ENCODE measurements at places on chromosomes 16 and 17.

DNA sequence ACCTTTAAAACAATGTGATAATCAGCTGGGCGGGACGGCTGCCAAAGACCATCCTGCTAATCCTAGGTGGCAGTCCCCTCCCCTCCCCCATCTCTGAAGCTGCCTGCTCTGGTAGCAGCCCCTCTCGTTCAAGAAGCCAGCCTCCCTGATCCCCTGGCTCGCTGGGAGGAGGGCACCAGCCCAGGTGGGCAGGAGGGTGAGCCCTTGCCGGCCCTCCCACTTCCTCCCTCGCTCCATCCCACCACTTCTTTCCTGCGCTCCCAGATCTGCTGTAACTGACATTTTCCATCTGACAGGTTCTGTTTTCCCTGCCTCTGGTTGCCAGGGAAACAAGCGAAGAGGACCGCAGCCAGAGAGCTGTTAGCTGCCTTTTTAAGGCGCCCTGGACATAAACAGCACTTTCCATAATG is 155.7 kb upstream of the TNRC6C start:
- DNase-seq: no peak

DNA sequence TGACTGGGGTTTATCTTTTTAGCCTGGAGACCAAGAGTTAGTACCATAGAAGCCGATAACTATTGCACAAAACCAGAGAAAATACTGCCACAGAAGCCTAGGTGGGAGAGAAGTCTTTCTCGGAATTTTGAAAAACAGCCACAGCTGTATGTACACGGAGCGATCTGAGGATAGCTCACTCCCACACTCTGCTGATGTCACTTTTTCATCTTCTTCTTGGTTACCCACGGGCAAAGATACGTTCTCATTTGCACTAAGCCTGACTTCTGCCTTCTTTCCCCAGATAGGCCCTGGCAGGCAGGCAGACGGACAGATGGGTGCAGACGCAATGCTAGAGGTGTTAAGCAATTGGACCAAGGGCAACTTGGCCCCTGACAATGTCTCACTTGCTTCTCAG is 9.1 kb upstream of the CBX4 start:
- DNase-seq: no peak

- no peak for DNase-seq
Measured at GRCh38 chr17:34182036-34182803, 72.9 kb upstream of the CCL2 start.

DNA sequence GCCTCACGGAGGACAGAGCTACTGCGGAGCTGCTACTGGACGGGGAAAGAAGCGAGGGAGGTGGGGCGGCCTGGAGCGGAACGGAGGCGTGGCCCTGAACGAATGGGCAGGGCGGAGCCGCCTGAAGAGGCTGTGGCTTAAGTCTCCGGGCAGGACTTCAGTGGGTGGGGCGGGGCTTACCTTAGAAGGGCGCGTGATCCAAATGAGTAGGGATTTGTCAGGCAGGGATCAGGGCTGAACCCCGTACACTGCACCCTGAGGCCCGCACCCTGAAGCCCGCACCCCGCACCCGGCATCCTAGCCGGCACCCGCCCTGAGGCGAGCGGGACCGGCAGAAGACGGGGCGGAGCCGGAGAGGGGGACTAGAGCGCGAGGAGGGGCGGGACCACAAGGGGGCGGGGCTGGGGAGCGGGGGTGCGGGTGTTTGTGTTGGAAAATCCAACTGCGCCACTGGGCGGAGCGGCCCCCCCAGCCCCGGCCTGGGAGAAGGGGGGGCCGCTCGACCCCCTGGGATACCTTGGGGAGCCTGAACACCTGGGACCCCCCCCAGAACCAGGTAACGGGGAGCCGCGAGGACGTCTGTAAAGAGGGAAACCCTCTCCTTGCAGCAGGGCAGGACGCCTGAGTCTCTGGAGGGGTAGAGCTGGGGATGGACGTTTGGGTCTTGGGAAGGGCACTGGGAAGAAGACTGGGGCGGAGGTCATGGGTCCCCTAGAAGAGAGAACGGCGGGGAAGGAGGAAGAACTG is at the start of gene KDM6B:
KDM6B (plus strand) TSS at position 423 of the 747 bp plus-strand sequence. CDS start 11,338 bp downstream, outside the sequence.
- peak; percentile 96 for DNase-seq

DNA sequence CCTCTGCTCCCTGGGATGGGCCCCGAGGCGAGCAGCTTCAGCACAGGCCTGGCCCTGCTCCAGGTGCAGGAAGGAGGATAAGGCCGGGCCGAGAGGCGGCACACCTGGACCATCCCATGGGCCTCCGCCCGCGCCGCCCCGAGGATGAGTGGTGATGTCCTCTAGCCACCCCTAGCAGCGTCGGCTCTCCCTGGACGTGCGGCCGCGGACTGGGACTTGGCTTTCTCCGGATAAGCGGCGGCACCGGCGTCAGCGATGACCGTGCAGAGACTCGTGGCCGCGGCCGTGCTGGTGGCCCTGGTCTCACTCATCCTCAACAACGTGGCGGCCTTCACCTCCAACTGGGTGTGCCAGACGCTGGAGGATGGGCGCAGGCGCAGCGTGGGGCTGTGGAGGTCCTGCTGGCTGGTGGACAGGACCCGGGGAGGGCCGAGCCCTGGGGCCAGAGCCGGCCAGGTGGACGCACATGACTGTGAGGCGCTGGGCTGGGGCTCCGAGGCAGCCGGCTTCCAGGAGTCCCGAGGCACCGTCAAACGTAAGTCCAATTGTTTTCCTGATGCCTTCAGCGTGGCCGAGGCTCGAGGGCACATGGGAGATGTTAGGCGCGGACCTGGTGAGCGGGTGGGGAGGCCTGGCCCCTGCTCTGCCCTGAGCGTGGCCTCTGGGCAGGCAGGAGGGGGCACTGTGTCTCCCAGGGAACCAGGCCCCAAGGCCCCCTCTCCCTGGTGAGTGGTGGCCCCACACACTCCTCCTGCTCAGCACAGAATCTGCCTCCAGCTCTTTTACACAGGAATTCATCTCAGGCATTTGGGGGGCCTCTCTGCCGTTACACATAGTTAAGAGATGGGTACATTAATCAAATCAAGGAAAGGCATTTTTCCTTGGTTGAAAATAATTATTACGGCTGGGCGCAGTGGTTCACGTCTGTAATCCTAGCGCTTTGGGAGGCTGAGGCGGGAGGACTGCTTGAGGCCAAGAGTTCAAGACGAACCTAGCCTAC is 855 bp downstream of the TMEM204 start:
- DNase-seq: no peak

GRCh38 chr17:78862073-78863023 is 21.7 kb upstream of the USP36 start:
- DNase-seq: peak; percentile 83

GRCh38 chr17:49170216-49170615 is 37.6 kb downstream of the B4GALNT2 start:
- no peak for DNase-seq

DNA sequence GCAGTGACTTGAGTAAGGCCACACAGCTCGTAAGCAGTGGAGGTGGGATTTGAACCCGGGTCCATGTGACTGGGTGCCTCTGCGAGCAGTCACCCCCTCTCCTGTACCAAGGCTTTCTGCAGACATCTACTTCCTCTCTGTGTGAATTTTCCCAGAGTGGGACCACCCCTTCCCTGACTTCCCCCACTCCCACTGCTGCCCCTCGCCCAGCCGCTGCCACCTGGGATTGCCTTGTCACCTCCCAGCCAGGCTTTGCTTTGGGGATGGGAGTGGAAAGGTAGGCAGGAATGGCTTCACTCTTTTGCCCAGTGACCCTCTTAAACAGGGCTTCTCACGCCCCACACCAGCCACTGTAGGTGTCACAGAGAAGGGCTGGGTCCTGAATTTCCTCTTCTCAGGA is 105.2 kb upstream of the SEC14L1 start:
- no peak for DNase-seq

GRCh38 chr16:54444851-54445458 is 158.4 kb upstream of the IRX3 start:
- DNase-seq: no peak

GRCh38 chr17:8711291-8711690 is 33.3 kb downstream of the CCDC42 start:
- DNase-seq: no peak

All from epithelial cell of esophagus (primary cell).